ENCODE measurements at places on chromosomes 6 and 20.

GRCh38 chr6:117908246-117909068 is 1.4 kb downstream of the SLC35F1 start:
- DNase-seq, result no peak

DNA sequence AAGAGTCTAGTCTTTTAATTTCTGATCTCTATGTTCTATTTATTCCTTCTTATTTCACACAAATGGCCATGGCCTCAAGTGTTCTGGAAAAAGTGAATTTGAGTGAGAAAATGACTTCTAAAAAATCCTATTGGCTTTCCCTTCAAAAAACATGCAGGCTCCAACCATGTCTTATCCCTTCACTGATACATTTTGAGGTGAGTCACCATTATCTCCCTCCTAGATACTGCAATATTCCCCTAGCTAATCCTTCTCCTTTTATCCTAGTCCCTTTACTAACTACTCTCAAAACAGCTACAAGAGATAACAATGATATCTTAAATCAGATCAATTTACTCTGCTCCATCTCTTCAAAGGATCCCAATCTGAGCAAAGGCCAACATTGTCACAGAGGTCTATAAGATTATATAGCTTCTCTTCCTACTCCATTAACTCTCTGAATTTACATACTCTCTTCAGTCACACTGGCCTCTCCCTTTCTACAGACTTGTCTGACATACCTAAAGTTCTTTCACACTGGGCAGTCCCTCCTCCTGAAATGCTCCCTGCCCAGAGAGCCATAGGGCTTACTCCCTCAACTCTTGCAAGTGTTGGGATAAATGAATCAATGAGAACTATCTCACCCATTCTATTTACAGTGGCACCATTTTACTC is 129.2 kb downstream of the TENT5A start:
- no peak for DNase-seq

DNA sequence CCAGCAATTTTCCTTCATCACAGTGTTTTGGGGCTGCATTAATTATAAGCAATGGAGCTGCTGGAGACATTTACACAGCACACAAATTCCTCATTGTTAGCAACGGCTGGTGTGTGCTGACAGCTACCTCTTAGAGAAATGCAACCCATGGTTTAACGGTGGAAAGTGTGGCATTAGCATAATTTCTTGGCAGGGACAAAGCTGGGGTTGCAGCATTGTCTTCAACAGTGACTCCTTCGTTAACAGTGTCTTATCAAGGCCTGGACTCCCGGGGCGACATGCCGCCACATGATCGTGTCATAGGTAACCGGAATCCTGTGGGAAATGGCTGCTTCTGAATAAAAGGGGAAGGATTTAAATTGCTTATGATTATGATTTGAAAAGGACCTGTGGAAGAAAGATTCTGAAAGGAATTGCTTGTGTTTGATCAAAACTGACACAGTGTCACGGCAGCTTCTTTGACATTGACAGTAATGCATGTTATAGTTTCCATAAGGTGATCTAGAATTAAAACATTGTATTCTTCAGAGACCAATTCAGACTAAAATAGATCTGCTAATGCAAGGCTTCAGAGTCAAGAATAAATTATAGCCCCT is 128.0 kb downstream of the UST start:
- DNase-seq, result no peak

DNA sequence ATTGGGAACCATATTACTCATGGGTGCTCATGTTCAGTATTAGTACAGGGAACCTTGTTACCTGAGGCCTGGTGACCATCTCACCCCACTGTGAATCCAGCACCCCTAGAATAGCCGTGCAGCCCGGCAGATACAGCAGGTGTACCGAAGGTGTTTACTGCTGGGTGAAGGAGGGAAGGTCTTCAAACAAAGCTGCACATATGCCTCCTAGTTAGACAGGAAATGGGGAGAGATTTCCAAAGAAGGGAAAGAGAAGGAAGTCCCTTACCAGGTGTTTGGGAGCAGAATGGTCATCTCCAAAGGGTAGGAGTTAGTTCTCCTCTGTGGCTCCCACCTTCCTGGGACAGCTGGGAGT is 2.4 kb upstream of the CST1 start:
- DNase-seq, result no peak

DNA sequence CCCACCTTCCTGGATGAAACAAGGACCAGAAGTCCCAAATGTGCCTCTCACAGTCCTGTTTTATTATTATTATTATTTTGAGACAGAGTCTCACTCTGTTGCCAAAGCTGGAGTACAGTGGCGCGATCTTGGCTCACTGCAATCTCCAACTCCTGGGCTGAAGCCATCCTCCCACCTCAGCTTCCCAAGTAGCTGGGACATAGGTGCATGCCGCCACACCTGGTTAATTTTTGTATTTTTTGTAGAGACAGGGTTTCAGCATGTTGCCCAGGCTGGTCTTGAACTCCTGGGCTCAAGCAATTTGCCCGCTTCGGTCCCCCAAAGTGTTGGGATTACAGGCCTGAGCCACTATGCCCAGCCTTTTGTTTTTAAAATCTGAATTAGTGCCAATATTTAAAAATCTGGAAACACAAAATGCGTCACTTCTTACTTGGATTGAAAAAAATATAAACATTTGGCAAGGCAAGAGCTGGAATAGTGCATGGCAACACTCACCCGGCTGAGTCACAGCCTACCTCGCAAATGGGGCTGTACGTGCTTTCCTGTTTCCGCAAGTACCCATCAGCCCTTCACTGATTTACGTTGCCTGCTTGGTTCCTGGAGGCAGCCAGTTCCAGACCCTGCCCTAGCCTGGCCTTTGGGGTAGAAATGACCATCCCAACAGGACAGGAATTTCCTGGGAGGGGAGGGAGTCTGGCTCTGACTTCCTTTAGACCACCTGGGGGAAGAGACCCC is 6.3 kb downstream of the SDCBP2 start:
- DNase-seq, result no peak

- DNase-seq, result no peak
Measured at GRCh38 chr20:1920252-1920651, 25.0 kb downstream of the SIRPA start.

DNA sequence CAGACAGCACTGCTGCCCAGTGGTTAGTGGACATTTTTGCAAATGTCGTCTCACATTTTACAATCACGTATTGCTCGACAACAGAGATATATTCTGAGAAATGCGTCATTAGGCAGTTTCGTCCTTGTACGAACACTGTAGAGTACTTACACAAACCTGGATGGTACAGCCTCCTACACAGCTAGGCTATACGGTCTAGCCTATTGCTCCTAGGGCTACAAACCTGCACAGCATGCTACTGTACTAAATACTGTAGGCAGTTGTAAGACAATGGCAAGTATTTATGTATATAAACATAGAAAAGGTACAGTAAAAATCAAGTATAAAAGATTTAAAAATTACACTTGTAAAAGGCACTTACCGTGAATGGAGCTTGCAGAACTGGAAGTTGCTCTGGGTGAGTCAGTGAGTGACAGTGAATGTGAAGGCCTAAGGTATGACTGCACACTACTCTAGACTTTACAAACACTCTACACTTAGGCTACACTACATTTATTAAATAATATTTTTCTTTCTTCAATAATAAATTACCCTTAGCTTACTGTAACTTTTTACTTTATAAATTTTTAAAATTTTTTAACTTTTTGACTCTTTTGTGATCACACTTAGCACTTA is 43.1 kb downstream of the ALDH5A1 start:
- DNase-seq, result no peak

GRCh38 chr20:51560550-51561307 is 18.2 kb upstream of the NFATC2 start:
- no peak for DNase-seq

GRCh38 chr6:13014504-13015378 is 298.2 kb downstream of the PHACTR1 start:
- no peak for DNase-seq

- no peak for DNase-seq
Measured at GRCh38 chr6:88867841-88868731, 95.3 kb downstream of the RNGTT start.

- DNase-seq, result no peak
Measured at GRCh38 chr6:147922799-147923198, 414.3 kb downstream of the SAMD5 start.

- DNase-seq, result no peak
Measured at GRCh38 chr20:8097307-8097706, 34.8 kb upstream of the PLCB1 start.

DNA sequence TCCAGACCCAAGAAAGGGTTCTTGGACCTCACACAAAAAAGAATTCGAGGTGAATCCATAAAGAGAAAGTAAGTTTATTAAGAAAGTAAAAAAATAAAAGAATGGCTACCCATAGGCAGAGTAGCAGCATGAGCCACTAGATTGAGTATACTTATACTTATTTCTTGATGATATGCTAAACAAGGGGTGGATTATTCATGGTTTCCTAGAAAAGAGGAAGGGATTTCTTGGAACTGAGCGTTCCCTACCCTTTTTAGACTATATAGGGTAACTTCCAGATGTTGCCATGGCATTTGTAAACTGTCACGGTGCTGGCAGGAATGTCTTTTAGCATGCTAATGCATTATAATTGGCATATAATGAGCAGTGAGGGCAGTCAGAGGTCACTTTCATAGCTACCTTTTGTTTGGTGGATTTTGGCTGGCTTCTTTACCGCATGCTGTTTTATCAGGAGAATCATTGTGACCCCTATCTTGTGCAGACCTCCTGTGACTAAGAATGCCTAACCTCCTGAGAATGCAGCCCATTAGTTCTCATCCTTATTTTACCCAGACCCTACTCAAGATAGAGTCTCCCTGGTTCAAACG is 44.3 kb downstream of the TENT5A start:
- DNase-seq, result no peak

DNA sequence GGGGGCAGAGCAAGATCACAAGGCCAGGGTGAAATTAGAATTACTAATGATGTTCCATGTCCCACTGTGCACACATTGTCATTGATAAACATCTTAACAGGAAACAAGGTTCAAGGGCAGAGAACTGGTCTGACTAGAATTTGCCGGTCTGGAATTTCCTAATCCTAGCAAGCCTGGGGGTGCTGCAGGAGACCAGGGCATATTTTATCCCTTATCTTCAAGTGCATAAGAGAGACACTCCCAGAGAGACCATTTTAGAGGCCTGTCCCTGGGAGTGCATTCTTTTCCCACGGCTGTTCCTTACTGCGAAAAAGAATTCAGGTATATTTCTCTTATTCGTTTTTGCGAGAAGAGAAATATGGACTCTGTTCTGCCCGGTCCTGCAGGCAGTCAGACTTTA is 41.5 kb downstream of the CD83 start:
- DNase-seq, result no peak

GRCh38 chr6:143293523-143293922 is 157.0 kb downstream of the ADAT2 start:
- DNase-seq, result no peak

- no peak for DNase-seq
Measured at GRCh38 chr6:163398115-163398514, 16.4 kb upstream of the QKI start.

GRCh38 chr6:14792118-14792955 is 453.5 kb upstream of the JARID2 start:
- no peak for DNase-seq

- DNase-seq, result no peak
Measured at GRCh38 chr6:35728683-35729678, 7.9 kb upstream of the ARMC12 start.

DNA sequence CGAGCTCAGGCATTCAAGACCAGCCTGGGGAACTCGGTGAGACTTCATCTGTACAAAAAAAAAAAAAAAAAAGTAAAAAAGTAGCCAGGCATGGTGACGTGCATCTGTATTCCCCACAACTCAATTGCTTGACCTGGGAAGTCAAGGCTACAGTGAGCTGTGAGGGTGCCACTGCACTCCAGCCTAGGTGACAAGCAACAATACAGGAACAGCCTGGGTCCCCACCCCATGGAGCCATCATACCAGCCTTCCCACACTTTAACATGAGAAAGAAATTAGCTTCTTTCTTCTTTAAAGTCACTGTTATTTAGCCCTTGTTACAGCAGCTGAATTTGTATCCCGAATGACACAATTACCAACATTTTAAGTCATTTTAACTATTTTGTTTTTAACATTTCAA is 56.1 kb downstream of the SCML4 start:
- no peak for DNase-seq

DNA sequence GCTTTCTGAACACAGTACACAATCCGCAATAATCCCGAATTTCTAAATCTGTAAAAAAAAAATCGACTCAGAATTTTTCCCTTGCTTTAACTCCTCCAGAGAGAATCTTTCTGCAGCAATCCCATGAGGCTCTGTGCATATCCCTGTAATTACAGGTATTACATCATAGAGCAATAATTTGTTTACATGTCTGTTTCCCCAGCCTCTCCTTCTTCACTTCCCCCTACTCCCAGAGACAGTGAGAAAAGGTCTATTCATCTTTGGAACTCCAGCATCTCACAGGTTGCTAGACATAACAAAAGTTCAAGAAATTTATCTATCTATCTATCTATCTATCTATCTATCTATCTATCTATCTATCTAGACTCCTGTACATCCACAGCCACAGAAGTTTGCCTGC is 26.0 kb downstream of the KLHL31 start:
- DNase-seq, result no peak

GRCh38 chr6:43728586-43728985 is 41.0 kb upstream of the MRPS18A start:
- DNase-seq, result no peak

- no peak for DNase-seq
Measured at GRCh38 chr6:2851727-2852513, 10.3 kb upstream of the SERPINB1 start.

DNA sequence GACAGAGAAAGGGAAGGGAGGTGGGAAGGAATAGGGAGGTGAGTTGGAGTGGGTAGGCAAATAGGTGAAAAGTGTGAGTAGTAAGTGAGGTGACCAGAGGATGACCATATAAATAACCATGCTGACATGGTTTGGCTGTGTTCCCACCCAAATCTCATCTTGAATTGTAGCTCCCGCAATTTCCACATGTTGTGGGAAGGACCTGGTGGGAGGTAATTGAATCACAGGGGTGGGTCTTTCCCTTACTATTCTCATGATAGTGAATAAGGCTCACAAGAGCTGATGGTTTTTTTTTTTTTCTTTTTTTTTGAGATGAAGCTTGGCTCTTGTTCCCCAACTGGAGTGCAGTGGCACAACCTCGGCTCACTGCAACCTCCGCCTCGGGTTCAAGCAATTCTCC is 21.5 kb upstream of the SMIM13 start:
- DNase-seq, result no peak

DNA sequence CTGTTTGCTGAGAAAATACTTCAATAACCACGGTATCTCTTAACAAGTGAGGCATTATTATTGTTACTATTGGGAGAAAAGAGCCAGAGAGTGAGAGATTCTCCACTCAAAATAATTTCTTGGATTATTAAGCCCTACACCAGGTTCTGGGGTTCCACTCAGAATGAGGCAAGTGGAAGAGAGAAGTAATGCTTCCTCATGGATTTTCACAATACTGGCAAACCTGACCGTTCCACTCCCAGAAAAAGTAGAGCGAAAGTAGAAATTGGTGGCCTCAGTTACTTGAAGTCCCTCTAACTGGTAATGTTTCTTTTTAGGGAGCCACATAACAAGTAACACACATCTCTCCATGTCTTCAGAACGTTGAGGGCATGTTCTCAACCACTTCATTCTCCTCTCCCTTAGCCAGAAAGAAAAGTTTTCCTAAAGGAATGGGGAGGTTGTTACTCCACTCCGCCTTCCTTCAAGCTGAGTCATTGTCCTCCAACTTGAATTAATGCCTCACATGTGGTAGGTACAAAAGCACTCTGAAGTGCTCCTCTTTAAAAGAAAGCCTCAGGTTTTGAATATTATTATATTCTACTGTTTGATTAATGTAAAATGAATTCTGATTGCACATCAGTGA is 1.9 kb downstream of the BAG2 start:
- DNase-seq, result no peak

GRCh38 chr6:39876826-39877225 is 57.4 kb downstream of the MOCS1 start:
- DNase-seq, result no peak

- DNase-seq, result no peak
Measured at GRCh38 chr6:85493389-85493788, 43.5 kb downstream of the NT5E start.

All from stimulated activated CD4-positive, alpha-beta T cell treated with anti-CD3 and anti-CD28 coated beads, Interleukin-1b, Interleukin-23, amount 100 ng/mL, for 24 hours (primary cell).